ENCODE measurements at places on chromosomes 1 and 21. TPM values are rescaled to one million over a fixed set of nuclear protein-coding genes. Genes with fewer than 3 reads are reported as not detected.

The ADORA1 gene
- total RNA-seq, result 1.4 TPM

DNA sequence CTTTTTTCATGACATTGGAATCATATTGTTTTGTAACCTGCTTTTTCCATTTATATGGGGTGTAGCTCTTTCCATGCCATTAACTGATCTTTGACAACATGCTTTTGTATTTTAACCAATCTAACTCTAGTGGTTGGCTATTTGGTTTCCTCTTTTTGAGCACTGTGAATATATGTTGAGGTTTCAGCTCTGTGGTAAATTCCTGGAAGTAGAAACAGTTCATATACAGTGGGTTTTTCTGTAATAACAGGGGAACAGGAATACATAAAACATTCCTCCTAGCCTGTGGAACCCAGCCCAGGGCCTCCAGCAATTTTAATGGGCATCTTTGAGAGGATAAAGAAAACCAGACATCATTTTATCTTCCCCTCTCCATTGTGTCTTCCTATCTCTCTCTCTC is 17.4 kb downstream of the AZIN2 start:
- DNase-seq, result no peak

DNA sequence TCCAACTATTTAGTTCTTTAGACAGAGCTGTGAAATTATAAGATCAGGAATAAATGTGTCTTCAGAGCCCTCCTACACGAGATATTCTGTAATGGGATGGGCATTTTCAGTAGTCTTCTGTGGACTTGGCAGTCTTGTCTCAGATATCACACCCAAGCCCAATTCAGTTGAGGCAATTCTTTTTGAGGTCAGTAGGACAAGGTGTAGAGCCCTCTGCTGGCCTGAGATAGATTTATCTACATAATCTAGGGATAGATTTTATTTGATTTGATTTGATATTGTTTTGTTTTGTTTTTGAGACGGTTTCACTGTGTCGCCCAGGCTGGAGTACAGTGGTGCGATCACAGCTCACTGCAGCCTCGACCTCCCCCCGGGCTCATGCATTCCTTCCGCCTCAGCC is 77.5 kb downstream of the FMN2 start:
- DNase-seq, result no peak

- DNase-seq, result no peak
Measured at GRCh38 chr1:29711582-29712283, 475.4 kb downstream of the PTPRU start.

The HHIPL2 gene
- 0.53 TPM for total RNA-seq

- no peak for DNase-seq
Measured at GRCh38 chr1:154485106-154485505, 16.9 kb upstream of the TDRD10 start.

GRCh38 chr1:201545851-201546492 is 7.0 kb downstream of the NAV1 start:
- DNase-seq, result no peak

DNA sequence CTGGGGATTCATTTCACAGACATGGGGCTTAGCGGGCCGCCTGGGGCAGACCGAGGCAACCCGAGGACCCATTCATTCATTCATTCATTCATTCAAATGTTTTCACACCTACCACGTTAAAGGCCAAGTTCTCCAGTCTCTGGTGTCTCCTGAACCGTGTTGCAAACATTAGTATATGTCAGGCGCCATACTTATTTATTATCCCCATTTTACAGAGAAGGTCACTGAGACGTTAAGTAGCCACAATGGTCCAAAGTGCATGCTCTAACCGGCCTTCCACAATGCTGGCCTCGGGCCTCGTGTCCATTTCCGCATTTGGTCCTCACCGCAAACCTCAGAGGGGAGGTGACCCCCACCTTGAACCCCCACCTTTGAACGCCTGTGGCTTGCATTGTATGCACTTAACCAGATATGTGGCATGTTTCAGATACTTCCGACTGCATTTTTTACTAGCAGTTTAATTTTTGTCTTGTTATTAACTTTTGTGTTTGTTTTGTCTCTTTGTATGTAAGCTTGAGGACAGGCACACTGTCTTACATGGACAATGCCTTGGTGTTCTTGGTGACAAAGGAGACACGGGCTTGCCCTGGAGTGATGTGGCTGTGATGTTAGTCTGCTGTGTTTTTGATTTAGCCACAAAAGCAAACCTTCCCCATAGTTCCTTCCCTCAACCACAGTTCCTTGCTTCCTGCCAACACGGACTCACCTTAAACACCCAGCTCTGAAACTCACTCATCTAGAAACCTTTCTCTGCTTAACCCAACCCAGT is 1.2 kb upstream of the IFFO2 start:
- no peak for DNase-seq

DNA sequence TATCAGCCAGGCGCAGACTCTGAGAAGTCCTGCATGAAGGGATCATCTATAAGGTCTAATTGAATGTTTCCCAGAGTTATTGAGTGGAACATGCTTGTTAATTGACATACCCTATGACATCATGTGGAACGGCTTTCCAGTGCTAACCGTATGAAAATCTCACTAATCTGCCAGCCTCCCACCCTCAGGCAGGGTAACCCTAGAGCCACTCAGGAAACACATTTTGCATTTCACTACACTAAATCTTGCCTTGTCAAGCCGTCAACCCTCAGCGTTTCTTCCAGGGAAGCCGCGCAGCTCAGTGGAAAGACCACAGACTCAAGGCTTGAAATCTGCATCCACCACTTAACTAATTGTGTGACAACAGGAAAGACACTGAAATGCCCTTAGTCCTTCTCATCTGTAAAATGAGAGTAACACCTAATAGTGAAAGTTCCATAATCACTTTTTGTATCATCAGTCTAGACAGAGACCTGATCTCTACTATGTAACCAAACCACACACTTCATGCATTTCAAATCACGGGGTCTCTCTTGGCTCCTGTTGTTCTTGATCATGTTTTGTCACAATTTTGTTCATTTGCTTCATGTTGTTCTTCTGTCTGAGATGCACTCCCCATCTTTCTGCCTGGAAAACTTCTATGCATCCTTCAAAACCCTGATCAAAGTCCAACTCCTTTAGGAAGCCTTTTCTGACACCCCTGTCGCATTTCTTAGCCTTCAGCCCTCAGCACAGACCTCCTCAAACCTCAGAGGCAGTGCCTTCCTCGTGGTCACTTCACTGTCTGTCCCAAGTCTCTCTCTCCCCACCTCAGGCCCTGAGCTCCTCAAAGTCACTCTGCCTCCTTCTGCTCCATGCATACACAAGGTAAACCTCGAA is 246.5 kb downstream of the TOMM20 start:
- no peak for DNase-seq

The KCNK2 gene
- 3.3 TPM for total RNA-seq

DNA sequence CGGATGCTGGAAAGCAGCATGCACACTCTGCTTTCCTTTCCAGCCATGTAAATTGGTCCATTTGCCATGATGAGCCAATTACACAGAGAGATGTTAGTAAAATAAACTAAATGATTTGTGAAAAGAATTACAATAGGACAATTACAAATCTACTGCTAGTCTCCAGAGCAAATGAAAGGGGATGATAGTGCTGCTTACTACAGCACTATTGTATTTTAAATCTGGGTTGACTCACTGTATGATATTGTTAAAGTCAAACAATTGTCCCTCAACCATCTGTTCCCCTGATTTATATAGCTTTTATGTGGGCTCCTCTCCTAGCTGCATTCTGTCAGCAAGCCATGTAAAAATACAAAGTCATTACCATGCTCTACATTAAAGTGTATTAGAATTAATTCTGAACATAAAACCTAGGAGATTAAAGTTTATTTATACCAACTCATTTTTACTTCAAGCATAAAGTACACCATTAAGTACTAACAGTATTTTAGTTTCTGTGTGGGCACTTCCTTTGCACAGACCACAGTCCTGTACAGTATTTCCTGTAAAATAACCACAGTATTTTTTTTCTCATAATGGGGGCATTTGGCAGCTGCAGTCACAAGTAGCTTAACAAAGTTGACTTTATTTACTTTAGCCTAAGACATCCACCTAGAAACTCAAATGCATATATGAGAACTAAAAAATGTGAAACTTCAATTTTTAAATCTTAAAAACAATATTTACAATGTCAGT is 135.8 kb downstream of the VAV3 start:
- DNase-seq, result no peak

- no peak for DNase-seq
Measured at GRCh38 chr1:58401991-58402390, 144.5 kb downstream of the OMA1 start.

DNA sequence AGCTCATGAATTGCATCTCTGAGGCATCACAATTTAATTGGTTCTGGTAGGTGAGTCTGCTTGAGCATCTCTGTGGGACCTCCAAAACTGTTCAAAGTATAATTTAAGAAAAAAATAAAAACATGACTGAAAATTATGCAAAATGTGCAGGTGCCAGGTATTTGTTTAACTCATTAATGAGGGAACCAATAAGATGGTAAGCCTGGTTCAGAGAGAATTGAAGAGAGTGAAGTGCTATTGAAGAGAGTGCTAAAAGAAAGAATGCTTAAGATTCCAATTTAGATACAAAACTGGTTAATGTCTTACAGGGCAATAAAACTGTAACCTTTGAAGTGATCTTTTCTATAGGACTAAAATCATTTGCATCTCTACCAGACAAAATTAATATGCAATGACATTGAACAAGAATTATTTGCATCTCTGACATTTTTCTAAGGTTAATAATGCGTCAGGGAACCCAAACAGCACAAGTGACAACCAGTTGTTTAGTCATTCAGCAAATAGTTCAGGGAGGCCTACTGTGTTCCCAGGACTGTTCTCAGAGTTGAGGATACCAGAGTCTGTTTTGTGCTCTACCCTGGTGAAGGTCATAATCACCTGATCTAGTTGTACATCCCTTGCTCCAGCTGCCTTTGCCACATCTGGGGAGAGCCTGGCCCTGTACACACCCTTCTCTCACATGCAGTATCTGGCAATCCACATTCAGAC is 183.5 kb downstream of the PATJ start:
- no peak for DNase-seq

DNA sequence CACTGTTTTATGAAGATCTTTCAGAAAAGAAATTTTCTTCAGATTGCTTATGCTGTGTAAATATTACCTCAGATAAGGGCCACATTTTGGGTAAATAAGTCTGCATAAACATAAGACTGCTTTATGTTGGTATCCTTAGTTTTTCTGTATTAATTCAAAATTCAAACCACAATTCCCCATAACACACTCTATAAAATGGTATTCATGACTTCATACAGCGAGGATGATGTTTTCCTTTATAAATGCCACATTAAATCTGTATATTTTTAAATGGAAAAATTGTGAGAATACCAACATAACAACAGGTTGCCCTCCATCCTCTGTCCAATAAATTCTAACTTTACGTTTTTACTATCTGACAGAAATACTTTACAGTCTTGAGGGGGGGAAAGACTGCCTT is 248.7 kb upstream of the CXADR start:
- no peak for DNase-seq

DNA sequence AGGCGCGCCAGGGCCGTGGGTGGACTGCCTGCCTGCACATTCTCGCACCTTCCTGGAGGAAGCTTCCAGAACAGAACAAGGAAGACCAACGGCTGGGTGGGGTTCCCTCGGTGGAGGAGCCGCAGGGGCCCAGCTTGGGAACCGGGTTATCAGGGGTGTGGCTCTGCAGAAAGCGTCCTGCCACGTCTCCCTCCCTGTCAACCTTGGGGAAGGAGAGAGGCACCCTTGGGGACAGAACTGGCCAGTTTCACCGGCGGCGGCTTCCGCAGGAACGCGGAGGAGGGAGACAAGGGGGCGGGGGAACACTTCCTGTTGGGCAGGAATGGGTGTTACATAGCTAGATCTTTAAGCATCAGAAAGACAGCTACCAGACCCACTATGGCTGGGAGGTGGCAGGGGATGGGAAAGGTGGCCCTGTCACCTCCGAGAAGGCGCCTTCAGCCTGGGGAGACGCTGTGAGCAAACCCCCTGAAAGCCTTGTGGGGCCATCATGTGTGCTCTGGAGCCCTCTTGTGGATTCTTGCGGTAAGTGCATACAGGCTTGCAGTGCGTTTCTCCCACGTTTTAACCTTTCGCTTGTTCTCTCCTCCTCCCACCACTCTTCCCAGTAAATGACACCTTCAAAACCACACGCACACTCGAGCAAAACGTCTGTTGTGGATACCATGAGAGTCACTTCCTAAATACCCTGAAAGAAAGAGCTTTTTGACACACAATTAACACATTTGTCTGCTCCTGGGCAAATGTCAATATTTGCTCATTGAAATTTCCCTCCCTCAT is 3.8 kb upstream of the PLEKHA6 start:
- peak; percentile 72 for DNase-seq

- DNase-seq, result no peak
Measured at GRCh38 chr1:158694596-158694995, 5.9 kb downstream of the OR6K2 start.

DNA sequence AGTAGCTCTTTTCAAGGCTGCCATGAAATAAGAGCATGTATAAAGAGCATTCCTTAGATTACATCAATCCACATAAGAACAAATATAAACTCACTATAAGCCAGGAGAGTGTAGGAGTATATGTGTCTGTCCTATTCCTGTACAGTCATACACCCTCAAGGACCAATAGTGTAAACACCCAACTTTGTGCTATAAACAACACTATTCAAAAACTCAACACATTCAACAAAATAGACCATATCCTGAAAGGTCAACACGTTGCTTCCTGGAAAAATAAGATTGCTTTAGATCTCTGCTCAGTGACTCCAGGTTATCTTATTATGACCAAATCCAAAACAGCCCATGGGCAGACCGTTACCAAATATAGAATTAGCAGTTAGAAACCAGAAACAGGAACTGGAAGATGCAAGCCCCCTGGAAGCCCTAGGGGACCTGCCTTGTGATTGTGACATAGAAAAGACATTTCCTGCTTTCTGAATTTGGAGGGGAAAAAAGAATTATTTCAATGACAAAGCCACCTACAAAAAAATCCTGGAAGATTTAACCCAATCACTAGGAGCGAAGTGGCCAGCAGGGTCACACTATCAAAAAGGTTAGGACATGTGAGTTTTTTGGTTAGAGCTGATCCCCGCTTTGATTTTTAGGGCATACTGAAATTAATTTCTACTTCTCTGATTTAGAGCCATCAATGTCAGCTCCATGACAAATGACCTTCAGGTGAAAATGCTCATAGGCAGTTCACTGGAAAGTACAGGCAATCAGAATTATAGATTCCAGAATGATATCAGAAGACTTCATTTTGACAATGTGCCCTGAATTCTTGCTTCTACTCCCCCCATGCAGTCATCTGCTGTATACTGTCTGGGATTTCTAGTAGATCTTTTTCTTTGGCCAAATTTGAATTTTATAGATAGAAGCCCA is 59.9 kb downstream of the LRRC8C start:
- no peak for DNase-seq

GRCh38 chr1:210311726-210312493 is 16.8 kb upstream of the HHAT start:
- no peak for DNase-seq

DNA sequence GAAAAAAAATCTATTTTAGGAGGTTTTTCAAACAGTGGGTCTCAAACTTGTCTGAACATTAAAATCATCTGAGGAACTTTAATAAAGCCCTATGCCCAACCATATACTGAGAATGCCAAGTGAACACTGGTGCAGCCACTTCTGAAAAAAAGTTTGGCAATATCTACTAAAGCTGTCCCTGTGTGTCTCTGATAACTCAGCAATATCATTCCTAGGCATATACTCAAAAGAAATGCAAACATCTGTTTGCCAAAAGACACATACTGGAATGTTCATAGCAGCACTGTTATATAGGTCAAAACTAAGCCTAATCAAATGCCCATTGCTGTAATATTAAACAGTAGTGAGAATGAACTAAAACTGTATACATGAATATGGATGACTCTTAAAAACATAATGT is 74.2 kb upstream of the RGS4 start:
- no peak for DNase-seq
